ENCODE measurements at places on chromosomes 1 and 21.
A peak's percentile ranks its signal among the peaks of the same experiment; 100 is the strongest.

DNA sequence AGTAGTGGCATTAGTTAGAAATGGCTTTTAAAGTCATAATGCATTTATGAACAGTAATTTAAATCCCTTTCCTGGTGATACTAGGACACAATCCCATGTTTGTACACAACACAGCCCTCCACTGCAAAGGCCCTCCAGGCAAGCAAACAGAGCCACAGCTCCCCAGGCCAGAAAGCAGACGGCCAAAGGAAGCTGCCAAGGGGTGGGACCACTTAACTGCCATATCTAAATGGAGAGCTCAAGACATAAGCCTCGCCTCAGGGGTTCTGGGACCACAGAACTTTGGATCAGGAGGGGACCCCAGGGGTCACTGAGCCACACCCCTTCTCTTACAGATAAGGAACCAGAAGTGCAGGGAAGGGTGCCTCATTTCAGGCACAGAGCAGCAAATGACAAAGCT is 189.7 kb downstream of the KCNH1 start:
- DNase-seq: no peak

DNA sequence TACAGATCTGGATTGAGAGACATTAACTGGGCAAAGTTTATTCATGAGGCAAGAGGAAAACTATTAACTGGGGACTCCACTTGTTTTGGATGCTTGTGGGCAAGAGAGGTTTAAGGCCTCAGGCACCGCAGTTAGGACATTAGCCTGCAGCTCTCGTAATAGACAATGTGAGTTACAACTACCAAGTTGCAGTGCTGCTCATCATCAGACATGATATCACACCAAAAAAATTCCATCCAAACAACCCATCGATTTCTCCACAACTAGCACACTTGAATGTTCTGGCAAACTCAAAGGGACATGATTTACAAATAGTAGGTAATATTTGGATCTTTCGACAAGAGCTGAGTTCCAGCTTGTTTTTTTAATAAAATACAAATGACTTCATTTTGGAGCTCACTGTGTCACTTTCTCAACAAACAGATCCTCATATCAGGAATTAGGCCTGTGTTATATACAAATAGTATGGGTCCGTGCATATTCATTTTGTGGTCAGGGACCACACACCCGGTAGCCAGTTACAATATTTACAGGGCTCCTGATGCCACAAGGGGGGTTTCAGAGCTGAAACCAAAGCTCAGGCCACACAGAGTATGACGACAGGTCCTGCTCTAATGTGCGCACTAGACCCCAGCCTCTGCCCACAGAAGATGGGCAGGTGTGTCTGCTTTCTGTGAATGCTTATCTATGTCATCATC is 128.0 kb downstream of the TGFBR3 start:
- DNase-seq: no peak

DNA sequence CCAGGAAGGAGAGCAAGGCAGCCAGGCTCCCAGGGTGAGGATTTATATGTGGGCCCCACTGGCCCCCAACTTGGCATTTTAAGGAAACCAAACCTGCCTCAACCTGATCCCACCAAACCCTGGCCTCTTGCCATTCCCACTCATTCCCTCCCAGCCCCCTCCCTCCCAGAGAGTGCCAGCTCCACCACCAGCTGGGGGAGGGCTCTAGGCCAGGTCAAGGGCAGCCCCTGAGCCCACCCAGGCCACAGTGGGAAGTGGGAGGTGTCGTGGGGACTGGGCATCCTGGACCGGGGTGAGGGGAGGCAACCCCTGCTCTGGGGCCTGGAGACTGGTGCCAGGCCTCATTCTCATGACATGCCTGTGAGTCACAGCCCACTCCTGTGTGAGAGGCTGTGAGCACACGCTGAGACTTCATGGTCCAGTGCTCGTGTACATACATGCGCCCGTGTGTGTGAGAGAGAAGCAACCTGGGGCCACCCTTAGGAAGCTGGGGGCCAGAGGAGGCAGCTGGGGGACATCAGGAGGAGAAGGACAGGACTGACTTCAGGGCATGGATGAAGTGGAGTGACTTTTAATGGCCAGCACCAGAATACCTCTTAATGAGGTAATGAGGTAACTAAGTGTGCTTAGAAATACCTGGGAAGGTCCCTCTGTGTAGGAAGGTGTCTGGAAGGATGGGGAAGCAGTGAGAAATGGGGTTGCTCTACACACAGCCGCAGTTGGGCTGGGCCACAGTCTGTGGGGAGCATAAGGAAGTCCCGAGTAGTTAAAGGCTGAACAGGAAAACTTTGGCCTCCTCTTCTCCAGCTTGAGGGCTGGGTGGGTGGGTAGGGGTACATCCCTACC is at the start of gene S100A2:
S100A2 (minus strand) TSS at position 316 of the 846 bp plus-strand sequence. CDS start 1,967 bp downstream, outside the sequence.
- peak; percentile 84 for DNase-seq

DNA sequence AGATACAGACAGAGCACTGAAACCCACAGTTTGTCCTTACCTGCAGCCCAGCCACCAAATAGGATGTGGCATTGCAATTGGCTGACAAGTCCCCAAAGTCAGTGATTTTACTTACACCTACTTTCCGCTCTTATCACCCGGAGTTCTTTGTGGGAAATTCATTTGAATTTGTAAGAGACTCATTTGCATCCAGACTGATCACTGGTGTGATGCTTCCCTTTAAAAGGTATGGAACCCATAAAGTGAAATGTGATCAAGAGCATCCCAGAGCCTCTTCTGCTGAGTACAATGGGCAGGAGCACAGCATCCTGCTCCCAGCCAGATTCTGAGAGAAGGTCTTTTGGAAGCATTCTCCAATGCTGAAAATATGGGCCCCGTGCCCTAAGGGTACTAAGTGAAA is 161.4 kb downstream of the DAB1 start:
- no peak for DNase-seq

- peak; percentile 89 for DNase-seq
Measured at GRCh38 chr1:22969304-22969709, 3.4 kb downstream of the LACTBL1 start.

- no peak for DNase-seq
Measured at GRCh38 chr21:38356883-38357625, 100.3 kb downstream of the KCNJ15 start.

- DNase-seq: no peak
Measured at GRCh38 chr1:55696891-55697290, 481.7 kb upstream of the USP24 start.

DNA sequence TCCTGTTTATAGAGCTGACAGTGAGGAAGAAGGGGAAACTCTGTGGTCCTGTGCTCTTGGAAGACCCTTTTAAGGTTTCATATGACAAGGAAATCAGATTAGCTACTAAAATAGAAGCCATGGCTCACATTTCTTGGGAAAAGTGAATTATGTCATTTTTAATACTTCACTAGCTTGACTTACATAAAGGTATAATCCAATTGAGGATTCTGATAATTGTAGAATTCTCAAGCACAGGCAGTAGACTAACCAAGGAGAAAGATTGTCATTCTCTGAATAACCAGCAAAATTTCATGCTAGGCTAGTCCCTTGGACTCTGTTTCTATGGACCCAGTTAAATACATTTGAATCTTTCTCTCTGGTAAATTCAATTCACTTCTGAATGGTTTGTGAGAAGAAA is 613.0 kb upstream of the BEND5 start:
- no peak for DNase-seq

DNA sequence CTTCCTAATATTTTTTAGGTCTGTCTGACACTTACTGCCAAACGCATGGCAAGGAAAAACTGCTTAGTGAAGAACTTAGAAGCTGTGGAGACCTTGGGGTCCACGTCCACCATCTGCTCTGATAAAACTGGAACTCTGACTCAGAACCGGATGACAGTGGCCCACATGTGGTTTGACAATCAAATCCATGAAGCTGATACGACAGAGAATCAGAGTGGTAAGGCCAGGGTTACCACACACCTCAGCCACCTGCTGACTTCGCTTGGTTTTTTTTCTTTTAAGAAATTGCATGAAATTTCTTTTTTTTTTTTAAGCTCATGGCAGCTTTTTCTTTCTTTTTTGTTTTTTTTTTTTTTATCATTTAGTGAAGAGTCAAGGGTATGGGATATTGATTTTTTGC is 17.2 kb downstream of the ATP1A1 start:
- no peak for DNase-seq

DNA sequence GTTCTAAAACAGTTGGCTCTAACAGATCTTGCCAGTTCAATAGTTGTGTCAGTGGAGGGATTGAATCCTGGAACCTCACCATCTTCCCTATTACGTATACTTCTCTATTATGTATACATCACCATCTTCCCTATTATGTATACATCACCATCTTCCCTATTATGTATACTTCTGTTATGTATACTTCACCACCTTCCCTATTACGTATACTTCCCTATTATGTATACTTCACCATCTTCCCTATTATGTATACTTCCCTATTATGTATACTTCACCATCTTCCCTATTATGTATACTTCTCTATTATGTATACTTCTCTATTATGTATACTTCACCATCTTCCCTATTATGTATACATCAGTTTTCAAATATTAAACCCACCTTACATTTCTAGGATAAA is 34.4 kb upstream of the HP1BP3 start:
- DNase-seq: no peak

DNA sequence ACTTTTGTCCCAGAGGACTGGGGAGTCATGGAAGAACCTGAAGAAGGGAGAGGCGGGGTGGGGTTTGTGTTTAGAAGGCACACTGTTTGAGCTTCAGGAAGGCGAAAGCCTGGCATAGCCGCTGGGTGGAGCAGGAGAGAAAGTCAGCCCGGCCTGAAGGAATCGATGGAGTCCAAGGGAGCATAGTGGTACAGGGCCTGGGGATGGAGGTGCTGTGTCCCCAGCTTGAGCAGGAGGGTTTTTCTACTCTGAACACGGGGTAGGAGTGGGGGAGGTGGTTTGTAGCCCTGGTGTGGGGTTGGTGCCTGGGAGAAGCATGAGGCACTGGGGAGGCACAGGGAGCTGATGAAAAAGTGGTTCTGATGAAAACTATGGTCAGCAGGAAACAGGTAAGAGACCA is 4.7 kb upstream of the CCDC24 start:
- DNase-seq: no peak

- DNase-seq: no peak
Measured at GRCh38 chr21:42665026-42665425, 11.6 kb downstream of the PDE9A start.

DNA sequence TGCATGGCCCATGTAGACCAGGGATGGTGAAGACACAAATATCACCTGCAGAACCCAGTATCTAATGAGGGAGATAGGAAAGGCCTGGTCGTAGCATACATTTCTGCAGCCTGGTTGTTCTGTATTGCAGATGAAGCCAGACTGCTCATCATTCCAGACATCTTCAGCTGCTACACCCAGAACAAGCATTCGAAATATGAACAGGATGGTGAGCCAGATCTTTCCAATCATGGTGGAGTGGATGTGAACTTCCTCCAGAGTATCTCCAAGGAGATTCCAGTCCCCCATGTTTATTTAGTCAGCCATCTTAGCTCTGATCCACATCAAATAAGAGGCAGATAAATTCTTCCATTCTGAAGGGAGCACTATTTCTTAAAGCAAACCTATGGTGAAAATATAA is 2.7 kb upstream of the MYCBP start:
- no peak for DNase-seq

DNA sequence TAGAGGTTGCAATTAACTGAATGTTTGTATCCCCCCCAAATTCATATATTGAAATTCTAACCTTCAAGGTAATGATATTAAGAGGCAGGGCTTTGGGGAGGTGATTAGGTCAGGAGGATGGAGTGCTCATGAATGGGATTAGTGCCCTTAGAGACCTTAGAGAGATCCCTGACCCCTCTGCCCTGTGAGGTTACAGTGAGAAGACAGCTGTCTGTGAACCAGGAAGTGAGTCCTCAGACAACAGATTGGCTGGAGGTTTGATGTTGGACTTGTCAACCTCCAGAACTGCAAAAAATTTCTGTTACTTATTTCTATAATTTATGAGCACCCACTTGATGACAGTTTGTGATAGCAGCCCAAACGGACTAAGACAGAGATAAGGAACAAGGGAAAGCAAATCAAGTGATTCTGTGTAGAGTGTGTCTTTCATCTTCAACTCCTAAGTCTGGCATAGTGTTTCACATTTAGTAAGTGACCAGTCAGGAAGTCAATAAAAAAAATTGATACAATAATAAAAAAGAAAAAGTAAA is 30.0 kb upstream of the RWDD3 start:
- DNase-seq: no peak

- DNase-seq: no peak
Measured at GRCh38 chr21:26443867-26444266, 129.2 kb downstream of the CYYR1 start.

- DNase-seq: no peak
Measured at GRCh38 chr1:235045034-235045690, 83.5 kb downstream of the TOMM20 start.

DNA sequence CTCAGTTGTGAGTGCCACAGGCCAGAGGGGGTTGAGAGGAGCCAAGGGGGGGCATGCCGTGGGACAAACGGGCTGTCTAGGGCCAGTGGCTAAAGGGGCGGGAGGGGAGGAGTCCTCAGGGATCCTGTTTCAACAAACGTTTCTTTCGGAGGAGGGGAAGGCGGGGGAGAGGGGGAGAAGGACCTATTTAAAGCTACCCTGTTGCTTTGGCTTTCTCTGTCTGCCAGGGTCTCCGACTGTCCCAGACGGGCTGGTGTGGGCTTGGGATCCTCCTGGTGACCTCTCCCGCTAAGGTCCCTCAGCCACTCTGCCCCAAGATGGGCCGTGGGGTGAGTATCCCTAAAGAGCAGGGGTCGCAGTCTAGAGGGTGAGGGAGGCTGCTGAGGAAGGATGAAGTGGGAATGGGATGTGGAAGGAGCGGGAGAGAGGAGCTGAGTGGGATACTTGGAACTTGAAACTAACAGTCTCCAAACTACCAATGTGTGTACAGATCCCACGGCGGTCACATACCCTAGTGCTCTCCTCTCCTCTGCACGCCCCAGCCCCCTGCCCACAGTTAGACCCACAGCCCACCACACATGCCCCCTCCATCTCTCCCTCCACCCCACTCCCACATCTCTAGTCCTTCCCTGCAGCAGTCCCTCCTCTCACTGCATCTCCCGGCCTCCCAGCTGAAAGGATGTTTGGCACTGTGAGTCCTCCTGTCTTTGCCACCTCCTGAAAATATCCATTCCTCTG is at the start of gene ATP1A2:
ATP1A2 (plus strand) TSS at position 215 of the 738 bp plus-strand sequence; CDS start at position 318, 103 bp downstream.
- no peak for DNase-seq

DNA sequence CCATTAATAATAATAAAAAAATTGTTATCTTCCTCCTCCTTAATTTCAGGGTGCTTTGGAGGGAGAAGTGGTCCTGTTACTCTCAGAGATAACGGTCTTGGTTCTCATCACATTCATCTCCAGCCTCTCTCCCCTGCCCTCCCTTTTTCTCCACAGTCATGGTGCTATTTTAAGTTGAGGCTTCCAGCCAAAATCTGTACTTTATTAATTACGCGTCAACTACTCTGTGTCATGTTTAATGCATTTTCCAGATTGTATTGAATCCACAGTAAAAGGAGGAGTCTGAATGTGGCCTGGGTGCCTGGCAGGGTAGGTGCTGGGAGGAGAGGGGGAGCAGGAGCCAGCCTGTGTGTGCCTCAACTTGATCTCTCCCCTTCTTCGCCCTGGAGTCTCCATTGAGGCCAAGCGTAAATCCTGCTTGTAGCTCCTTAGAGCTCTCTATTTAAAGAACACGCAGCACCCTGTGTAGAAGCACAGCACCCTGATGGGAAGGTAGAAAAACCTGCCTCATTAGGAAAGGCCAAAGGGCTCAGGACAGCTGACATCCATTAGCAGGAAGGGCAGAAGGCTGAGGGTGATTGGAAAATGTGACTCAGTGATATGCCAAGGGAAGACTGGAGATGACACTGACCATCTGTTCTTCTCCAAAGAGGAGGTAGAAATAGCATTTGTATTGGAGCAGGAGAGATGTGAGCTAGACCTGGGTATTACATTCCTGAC is 82.4 kb downstream of the PLXNA2 start:
- no peak for DNase-seq

- DNase-seq: peak; percentile 62
Measured at GRCh38 chr1:202968895-202969295, 1.8 kb upstream of the CYB5R1 start.

GRCh38 chr1:203338335-203339036 is 12.4 kb downstream of the FMOD start:
- DNase-seq: peak; percentile 74
